ENCODE measurements at places on chromosomes 3 and 15.

DNA sequence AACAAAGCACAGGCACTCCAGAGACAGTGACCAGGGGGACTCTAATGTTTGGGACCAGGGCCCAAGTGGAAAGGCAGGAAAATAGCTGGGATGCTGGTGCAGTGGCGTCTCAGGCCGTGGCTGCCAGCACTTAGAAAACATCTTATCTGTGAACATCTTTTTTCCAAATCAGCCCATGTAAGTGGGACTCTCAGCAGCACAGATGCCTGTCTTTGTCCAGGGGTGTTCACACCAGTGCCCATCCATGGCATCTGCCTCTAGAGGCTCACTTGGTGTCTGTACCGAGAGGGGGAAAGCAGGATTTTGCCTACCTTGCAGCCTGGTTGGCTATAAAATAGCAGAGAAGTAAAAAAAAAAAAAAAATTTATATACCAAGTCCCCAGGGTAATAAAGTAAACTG, 26.7 kb downstream of the SLC12A8 start:
- DNase-seq, result no peak

- DNase-seq, result no peak
These were observed 44.8 kb upstream of the TLE3 start for GRCh38 chr15:70142322-70143191.

DNA sequence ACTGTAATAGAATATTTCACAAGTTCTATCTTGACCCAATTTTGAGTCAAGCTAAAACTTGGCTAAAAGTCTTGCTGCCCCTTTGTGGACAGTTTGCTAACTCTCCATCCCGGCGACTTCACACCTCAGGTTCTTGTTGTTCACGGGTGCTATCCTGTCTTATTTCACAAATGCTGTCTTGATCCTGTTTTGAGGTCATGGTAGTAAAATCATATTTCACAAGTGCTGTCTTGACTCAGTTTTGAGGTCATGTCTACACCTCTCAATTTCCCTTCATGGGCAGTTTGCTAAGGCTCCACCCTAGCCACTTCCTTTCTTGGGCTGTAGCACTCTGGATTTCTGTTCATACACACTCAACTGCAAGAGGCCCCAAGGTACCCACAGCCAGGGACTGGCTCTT, 45.0 kb upstream of the GK5 start:
- DNase-seq, result peak; percentile 56

- no peak for DNase-seq
These were observed 164.5 kb downstream of the WNT7A start for GRCh38 chr3:13715167-13715954.

DNA sequence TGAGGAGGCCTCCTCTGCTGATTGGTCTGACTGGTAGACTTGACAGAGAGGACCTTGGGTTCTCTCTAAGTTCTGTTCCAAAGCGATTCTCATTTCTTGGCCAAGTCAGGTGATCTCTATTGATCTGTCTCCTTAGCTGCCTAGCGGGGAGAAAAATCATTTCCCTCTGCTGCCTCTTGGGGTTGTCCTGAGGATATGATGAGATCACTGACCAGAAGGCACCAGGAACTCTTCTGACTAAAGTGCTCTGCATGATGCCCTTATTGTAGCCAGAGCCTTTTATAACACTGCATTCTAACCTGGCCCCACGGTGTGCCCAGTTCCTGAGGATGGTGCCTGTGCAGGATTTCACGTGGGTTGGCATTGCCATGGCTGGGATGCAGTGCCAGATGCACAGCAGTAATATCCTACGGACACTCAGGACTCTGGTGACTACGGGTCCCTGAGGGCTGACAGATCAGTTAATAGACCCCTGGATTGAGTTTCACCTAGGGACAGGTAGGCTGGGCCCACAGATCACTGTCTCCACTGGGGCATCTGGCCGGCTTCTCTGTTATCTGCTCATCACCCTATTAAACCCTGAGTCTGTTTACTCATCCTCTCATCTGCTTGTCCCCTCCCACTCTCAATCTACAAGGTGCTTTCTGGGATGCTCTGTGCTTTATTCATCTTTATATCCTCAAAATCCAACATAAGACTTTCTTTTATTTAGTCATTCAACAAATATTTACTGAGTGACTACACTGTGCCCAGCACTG, 3.9 kb upstream of the HEG1 start:
- no peak for DNase-seq

- DNase-seq, result no peak
These were observed 36.2 kb upstream of the CFAP161 start for GRCh38 chr15:81097890-81098280.

DNA sequence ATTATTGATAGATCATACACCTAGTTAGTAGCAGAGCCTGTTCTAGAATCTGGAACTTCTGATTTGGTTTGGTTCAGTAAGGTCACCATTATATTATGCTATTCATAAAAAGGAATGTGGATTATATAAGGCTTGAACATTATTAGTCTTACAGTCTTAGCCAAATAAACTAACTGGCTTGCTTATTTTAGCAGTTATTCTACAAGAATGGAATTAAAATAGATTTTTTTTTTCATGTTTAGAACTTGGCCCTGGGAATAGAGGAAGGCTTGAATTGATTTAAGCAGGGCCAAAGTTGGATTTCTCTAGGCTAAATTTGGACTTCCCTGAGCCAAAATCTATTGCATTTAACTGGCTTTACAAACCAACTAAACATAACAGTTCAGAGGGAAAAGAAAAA, 24.4 kb downstream of the DTWD1 start:
- no peak for DNase-seq

- no peak for DNase-seq
These were observed 220.8 kb upstream of the ATP10A start for GRCh38 chr15:26083896-26084295.

DNA sequence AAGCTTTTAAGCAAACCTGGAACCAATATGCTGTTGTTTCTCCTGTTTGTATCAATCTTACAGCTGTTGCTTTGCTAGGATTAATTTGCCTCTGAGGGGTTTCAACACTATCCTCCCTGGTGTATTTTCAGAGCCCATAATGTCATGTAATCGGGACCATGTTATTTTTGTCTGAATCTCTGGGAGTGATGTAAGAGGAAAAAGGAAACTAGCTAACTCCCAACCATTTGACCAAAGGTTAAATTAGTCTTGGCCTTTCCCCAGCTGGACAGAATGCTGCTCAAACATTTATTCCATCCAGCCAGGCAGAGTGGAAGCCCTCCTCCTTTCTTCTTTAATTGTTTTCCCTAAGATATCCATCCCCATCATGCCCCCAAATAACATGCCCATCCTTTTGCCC, 142.2 kb downstream of the ALDH1A2 start:
- DNase-seq, result no peak

- DNase-seq, result no peak
These were observed 132.1 kb downstream of the WDR76 start for GRCh38 chr15:43958861-43959330.

- no peak for DNase-seq
These were observed 47.1 kb downstream of the CAPN7 start for GRCh38 chr3:15253023-15253697.

DNA sequence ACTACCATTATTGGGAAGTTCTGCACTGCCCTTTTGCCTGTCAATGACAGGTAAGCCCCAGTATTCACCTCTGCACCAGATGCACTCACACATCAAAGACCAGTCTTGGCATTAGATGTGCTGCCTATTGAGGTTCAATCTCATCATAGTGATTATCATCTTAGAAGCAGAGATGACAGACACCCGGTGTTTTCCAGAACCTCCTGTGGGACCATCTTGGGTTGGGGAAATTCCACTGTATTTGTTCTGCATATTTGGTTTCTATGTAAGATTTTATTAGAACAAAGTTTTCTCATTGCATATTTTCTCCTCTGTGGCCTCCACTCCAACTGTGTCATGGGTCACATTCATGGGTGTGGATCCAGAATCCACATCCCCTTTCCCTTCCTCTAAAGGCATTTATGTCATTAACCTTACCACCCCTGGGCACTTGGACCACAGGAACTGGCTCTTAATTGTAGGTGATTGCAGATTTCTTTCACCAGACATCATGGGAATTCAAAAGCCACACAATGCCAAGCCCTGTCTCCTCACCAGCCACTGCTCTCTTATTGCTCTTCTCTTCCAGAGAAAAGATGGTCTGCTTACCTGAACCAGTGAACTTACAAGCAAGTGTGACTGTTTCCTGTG, 31.2 kb downstream of the PLA1A start:
- peak; percentile 29 for DNase-seq

DNA sequence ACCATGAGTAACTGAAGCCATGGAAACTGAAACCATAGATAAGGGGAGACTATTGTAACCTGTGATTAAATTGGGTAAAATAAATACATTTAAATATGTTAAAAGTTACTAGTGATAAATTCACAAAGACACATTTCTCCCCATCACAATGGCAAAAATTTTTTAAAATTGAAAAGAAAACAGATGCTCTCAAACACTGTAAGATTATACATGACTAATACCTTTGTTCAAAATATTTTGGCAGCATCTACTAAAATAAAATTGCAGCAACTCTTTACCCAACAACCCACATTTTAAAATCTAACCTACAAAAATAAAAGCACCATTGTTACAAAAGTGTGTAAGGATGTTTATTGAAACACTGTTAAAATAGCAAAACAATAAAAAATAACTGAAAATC, 93.3 kb downstream of the CLASP2 start:
- DNase-seq, result no peak

DNA sequence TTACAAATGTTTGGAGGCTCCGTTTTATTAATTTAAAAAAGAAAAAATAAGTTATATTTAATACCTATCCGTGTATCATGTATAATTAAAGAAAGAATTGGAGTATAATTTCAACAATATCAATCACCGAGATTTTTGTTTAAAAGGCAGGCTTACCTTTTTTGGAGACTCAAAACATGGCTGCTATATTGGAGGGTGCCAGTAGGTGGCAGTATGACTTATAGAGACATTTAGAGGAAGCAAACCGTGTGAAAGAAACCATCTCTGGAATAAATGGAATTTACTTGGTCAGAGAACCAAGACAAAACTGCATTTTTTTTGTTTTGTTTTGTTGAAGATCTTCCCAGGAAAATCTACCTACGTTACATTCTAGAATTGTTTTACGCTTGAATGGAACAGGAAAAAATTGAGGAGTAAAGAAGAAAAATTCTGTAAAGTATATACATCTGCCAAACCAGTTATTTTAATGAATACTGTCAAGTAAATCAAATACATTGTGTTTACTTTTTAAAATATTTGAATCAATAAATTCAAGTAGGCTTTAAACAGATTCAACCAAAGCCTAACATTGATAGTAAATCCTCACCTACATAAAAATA, 802.6 kb upstream of the ALCAM start:
- DNase-seq, result peak; percentile 62

DNA sequence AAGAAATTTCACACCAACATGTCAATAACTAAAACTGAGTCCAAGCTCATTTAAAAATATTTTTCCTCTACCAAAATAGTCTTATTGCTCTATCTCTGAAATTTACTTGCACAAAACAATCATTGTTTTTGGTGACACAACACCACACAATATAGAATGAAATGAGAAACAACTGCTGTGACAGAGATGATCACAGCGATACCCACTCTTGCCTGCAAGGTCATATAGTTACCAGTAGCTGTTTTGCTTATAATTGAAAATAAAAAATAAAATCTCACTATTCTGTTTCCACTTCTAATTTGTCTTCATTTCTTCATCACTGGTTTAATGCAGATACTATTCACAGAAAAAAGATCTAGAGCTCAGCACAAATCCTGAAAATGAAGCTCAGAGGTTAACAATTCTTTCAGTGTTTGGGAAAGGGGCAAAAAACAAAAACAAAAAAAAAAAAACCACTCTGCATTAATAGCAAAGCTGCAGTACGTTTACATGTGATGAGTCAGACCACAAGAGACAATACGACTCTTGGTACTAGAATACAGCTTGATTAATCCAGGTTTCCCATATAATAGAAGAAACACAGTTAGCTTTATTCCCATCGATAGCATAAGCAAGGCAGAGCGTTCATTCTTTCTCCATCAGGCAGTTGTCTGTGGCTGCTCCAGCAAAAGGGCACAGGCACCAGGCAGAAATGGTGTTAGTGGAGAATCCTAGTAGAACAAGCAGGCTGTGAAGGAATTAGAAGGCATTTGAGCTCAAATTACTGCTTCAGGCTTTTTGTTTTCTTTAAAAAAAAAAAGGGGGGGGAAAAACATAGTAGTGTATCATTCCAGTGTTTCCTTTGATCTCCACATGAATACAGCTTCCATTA, 773 bp downstream of the ANKRD28 start:
- DNase-seq, result peak; percentile 42

- DNase-seq, result no peak
These were observed 176.1 kb upstream of the ZPLD1 start for GRCh38 chr3:102258666-102259227.

DNA sequence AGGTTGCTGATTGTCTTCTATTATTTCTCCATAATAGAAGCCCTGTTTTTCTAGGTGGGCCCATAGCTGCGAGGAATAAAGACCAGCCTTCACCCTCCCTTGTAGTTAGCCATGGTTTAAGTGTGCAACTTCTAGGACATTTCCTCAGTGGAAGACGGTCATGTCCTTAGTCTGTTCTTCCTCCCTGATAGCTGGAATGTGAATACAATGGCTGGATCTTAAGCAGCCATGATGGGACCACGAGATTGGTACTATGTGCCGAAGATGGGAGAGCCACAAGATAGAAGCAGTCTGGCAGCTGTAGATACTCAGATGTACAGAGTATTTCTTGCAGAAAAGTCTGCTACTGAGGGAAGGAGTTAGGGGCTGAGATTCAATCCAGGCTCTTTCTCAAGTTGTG, 152.9 kb downstream of the PTPRG start:
- no peak for DNase-seq

GRCh38 chr15:44286814-44287452, 1.6 kb upstream of the GOLM2 start:
- DNase-seq, result peak; percentile 8

- no peak for DNase-seq
These were observed 8.3 kb upstream of the CAMP start for GRCh38 chr3:48215019-48215418.

GRCh38 chr3:104460477-104461406, 906.0 kb upstream of the ALCAM start:
- no peak for DNase-seq

DNA sequence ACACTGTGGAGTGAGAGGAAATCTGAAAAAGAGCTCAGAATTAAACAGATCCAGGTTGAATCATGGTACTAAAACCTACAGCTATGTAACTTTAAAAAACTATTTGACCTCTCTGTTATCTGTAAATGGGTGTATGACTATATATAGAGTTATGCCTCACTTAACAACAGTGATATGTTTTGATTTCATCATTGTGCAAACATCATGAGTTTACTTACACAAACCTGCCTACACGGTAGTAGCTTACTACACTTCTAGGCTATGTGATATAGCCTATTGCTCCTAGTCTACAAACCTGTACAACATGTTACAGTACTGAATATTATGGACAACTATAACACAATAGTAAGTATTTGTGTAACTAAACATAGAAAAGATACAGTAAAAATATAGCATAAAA, 191.6 kb upstream of the MEIS2 start:
- no peak for DNase-seq

- DNase-seq, result no peak
These were observed 26.7 kb downstream of the NBEAL2 start for GRCh38 chr3:47006145-47006651.

DNA sequence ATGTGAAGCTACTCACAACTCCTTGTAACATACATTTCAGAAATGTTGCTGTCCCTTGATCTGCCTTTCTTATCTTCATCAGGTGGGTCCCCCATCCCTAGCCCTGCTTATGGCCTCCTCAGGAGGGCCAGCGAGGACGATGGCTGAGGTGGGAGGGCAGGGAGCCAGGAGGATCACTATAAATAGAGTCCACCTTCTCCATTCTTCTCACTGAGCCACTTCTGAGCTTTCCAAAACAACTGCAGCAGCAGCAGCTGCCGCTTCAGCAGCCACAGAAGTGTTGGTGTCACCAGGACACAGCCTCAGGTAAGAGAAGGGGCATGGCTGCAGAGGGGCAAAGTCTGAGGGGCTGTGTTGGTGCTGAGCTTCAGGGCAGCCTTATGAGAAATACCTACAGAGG, 53.5 kb downstream of the ANAPC13 start:
- DNase-seq, result no peak

All from CD4-positive, alpha-beta T cell treated with Interleukin-12 subunit alpha and Interleukin-12 subunit beta, for 1 hour (primary cell).